CD4-positive, alpha-beta T cell treated with Interleukin-1 beta for 1 hour (primary cell): ENCODE measurements at places on chromosomes 13 and 19.

DNA sequence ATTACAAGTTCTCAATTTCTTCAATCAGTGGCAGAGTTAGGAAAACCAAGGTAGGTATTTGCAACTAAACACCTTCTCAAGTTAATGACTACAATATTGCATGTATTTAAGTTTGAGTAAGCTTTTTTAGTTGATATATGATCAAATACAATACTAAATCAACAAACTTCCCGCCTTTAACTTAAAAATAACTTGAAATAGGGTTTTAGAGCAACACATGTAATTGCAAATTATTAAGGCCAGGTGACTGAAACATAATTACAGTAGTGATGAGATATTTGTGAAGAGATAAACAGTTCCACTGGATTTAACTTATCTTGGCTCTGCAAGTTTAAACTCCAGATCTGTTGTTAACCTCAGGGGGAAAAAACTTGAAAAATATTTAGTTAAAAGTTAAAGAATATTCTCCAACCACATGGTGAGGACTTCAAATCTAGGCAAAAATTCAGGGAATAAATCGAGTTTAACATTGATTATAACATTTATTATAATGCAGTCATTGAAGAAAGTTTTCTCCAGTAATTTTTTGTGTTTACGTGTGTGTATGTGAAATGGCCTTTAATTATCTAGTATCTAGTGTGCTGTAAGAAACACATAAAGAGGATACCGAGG, 3.6 kb downstream of the DACH1 start:
- DNase-seq: no peak

GRCh38 chr13:49550942-49551644, 34.3 kb downstream of the RCBTB1 start:
- DNase-seq: no peak

- DNase-seq: peak; percentile 68
Measured at GRCh38 chr13:73754727-73755292, 379.4 kb downstream of the KLF12 start.

- DNase-seq: no peak
Measured at GRCh38 chr19:1409204-1410005, 2.0 kb downstream of the DAZAP1 start.

DNA sequence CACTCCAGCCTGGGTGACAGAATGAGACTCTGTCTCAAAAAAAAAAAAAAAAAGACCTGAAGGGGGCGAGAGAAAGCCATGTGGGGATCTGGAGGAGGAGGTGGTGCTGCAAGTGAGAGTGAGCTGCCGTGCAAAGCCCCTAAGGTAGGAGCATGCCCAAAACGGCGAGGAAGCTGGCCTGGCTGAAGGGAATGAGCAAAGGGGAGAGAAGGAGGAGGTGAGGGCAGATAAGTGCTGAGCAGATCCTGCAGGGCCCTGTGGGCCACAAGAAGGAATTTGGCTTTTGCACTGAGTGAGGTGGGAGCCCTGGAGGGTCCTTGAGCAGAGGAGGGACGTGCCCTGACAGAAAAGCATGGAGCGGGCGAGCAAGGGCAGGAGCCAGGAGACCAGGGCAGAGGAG, 19.4 kb upstream of the ADGRE5 start:
- peak; percentile 65 for DNase-seq

DNA sequence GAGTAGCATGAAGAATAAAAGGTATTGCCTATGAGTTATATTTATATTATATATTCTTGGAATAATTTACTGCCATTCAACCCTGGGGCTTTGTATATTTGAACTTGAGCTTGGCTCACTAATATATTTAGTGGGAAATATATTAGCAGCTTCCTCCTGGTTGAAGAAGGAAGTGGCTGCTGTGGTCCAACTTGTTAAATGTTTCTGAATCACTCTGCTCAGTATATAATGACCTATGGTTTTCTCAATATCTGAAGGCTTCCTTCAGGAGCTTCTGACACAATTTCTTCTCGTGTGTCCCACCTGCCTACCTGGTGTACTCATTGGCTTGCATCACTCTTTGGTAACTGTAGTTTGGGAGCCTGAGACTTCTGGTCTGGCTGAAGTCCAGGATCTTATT, 646.4 kb downstream of the TBC1D4 start:
- no peak for DNase-seq

DNA sequence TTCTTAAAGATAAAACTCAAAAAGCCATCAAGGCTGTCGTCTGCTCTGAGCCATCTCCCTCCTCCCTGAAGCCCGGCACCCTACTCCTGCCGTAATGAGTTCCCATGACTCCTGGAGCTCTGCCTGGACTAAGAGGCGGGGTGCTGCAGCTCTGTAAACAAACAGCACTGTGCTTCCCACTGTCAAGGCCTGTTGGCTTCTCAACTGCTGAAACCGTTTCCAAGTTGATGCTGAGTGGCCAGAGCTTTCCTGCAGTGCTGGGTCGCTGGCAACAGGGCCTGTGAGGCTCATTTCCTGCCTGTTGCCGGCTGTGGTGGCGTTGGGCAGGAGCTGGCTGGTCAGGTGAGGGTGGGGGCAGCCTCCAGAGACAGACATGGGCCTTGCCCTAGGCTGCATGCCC, 26.7 kb upstream of the ISYNA1 start:
- DNase-seq: no peak

GRCh38 chr13:58247080-58247479, 615.5 kb downstream of the PCDH17 start:
- no peak for DNase-seq

DNA sequence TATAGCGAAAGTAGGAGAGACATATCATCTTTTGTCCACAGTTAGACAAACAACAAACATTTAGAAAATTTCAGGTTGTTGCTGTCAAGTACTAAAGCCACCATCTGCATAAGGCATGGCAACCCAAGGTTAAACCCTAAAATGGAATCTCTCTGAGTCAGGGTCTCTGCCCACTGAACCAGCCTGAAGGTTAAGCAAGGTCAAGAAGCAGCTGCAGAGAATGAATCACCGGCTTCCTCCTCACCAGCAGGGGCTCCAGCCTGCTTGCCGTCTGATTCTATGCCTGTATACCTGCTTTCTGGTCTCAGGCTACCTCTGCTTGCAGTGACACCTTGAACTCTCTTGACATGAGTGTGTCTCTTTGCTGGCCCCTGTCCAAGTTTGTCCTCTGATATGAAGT, 726.2 kb upstream of the SGCG start:
- no peak for DNase-seq

GRCh38 chr13:97440598-97441170, 6.7 kb downstream of the RAP2A start:
- no peak for DNase-seq

DNA sequence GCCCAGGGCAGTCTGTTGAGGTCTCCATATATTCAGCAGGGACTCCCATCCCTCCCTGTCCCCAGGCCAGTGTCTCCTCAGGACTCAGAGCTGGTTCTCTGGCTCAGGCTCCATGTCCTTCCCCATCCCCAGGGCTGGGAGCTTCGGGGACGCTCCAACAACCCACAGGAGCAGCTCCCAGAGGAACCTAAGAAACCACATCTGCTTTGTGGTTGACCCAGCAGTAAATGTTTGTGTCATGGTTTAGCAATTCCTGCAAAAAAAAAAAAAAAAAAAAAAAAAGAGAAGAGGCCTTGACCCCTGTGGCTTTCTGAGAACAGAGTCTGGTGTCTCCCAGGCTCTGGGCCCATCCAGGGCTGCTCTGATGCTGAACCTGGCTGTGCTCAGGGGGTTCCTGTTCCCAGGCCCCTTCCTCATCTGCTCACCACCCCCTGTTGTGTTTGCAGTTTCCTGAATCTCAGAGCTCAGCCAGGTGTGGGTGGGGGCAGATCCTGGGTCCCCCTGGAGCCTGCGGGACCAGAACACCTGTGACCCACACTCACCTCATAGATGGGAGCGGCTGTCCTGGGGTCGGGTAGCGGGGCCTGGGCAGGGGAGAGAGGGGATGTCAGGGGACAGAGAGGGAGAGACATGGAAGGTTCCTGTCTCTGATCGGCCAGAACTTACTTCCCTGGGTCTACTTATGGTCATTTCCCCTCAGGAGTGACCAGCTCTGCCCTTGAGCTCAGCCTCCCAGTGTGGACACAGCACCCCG, 25.2 kb upstream of the CEACAM1 start:
- DNase-seq: peak; percentile 19

DNA sequence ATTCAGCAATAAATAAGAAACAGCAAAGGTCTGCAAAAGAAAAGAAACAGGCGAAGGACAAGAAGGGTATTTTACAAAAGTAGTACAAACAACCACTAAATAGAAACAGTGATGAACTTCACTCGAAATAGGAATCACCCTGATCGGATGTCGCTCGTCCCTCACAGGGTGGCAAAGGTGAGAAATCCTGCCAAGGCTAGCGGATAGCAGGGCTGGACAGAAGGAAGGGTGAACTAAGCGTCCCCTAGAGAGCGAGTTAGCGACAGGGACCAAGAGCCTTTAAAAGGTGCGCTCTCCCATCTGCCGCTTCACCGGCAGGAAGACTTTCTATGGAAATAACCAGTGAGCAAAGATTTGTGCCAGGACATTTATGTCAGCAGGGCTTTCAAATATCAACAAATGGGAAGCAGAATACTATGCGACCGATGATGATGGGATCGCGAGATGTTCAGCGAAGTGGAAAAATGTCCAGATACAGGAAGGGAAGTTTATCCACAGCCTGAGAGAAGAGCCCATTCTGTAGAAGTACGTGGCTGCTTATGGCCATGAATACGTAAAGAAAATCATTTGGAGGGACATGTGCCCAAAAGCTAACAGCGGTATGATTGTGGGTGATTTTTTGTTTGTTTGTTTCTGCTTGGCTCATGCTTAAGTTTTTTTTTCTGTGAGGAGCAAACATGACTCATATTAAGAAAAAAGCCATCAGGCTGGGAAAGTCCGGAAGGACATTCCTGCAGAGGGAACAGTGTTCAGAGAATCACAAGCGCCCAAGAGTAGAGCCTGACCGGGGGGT, 18.9 kb downstream of the ELAVL1 start:
- DNase-seq: no peak

DNA sequence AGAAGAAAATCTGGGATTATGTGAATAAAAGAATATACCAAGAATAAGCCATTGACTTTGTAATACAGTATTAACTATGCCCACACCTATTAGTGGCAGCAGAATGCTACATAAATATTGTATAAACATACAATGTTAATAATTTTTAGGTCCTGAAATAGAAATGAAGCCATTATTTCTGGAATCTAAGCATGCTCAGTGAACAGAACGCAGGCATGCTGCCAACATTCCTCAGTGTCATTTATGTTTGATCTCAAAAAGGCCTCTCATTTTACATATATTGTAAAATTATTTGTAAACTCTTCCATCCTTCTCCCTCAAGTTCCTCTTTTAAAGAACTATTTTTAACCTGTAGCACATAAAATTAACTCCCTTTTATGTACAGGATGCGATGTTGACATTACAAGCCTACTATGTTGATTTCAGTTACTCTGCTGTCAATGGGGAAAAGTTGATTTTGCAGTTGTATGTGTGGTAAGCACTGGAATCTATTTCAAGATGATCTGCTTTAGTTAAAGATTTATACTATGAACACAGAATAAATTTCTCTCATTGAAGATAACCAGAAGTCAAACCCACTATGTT, 118.8 kb downstream of the VWA8 start:
- no peak for DNase-seq

GRCh38 chr13:30900436-30900835, 5.6 kb upstream of the MEDAG start:
- no peak for DNase-seq

DNA sequence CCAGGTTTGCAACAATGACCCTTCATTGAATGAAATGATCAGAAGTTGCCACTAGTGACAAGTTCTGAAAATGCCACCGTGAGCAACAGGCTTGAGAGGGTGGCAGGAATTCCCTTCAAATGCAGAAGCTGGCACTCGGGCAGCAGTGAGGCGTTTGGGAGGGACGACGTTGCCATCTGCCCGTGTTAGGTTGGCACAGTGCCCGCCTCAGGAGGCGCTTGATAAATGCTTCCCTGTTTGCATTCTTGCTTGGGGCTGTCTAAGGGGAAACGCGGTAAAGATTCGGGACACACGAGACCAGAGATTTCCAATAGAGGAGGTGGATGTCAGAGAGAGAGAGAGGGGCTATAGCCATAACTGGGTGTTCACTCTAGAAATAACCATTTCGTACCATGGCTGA, 101.9 kb downstream of the TEX29 start:
- no peak for DNase-seq

- no peak for DNase-seq
Measured at GRCh38 chr13:43848001-43848649, 31.4 kb downstream of the CCDC122 start.
